ENCODE measurements at places on chromosomes 7 and 10. TPM values are rescaled to one million over a fixed set of nuclear protein-coding genes. Genes with fewer than 3 reads are reported as not detected.

DNA sequence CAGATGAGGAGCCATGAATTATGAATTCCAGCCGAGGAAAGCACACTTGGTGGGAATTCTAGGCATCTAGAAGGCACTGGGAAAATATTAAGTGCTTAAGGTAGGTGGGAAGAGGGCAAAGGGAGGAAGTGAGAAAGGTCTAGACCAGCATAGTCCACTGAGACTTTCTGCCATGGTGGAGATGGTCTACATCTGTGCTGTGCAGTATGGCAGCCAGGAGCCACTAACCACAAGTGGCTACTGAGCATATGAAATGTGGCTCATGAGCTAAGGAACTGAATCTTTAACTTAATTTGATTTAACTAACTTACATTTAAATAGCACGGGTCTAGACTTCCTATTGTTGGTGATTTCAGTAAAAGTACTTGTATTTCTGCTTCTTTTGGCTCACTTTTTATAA lies 82.5 kb upstream of the SEM1 start:
- H3K4me3 ChIP-seq, result no peak overlapping the region
- no peaks in the 10 kb centered on the region for H3K36me3 ChIP-seq
- peaks cover 6% of the 10 kb centered on the region for H3K27me3 ChIP-seq
- no peak overlapping the region for H3K27ac ChIP-seq
- H3K4me1 ChIP-seq, result no peaks in the 10 kb centered on the region
- no peak for DNase-seq

DNA sequence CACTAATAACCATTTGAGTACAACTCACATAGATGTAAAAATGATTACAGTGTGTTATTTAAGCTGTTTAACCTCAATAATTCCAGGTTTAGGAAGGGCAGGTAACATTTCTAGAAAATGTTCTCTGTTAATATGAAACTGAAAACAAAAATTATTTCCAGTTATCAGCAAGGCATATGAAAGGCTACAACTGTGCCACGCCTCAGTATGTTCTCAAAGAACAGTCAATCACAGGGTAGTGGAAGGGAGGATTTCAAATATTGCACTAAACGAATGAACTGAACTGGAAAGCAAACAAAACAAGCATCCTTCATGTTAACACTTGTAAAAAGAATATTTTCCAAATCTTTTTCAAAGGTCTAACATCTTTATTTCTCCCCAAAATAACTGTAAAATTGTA lies 31.3 kb downstream of the ARHGAP19 start:
- H3K36me3 ChIP-seq, result peaks cover 23% of the 10 kb centered on the region
- H3K4me3 ChIP-seq, result no peak overlapping the region
- H3K27me3 ChIP-seq, result no peaks in the 10 kb centered on the region
- no peak overlapping the region for H3K27ac ChIP-seq
- DNase-seq, result no peak

GAD2 gene
- total RNA-seq, result not detected

ZCCHC24 gene
- total RNA-seq, result 0.59 TPM

HSPB1 gene
- total RNA-seq, result 78.4 TPM

SPOCK2 gene
- total RNA-seq, result 139 TPM

- H3K4me1 ChIP-seq, result peaks cover 10% of the 10 kb centered on the region
- no peak for DNase-seq
- no peak overlapping the region for H3K27ac ChIP-seq
Measured at GRCh38 chr10:99996671-99997648, 12.8 kb downstream of the DNMBP start.

DNA sequence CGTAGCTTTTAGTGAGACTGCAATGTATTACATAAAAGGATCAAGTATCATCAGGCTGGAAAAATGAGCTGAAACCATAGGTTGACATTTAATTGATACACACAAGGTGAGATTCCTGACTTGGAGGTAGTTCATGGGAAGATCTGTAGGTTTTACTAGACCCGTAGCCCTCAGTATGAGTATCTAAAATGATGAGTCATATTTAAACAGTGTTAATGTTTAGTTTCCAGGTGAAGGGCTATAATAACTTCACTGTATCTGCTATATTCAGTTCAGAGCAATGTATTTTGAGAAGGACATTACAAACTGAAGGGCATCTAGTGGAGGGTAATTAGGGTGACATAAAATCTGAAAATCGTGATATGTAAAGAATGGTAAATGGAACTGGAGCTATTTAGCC lies 35.0 kb downstream of the ENTPD1 start:
- DNase-seq, result no peak
- H3K27ac ChIP-seq, result peak overlapping the region; percentile 84
- no peaks in the 10 kb centered on the region for H3K27me3 ChIP-seq
- peaks cover 17% of the 10 kb centered on the region for H3K36me3 ChIP-seq
- H3K4me3 ChIP-seq, result peak overlapping the region; percentile 47

DGKI gene
- total RNA-seq, result 30.2 TPM

- H3K27ac ChIP-seq, result no peak overlapping the region
- no peaks in the 10 kb centered on the region for H3K4me1 ChIP-seq
- H3K4me3 ChIP-seq, result no peak overlapping the region
- DNase-seq, result no peak
- peaks cover 13% of the 10 kb centered on the region for H3K27me3 ChIP-seq
- H3K36me3 ChIP-seq, result no peaks in the 10 kb centered on the region
Measured at GRCh38 chr10:113301342-113301984, 251.4 kb upstream of the HABP2 start.

- no peak for DNase-seq
- no peaks in the 10 kb centered on the region for H3K36me3 ChIP-seq
- no peak overlapping the region for H3K4me3 ChIP-seq
- peaks cover 16% of the 10 kb centered on the region for H3K4me1 ChIP-seq
- no peak overlapping the region for H3K27ac ChIP-seq
Measured at GRCh38 chr10:86962981-86963310, 4.5 kb downstream of the SNCG start.

ZNF488 gene
- total RNA-seq, result not detected

GRCh38 chr7:30028749-30029635 lies 780 bp downstream of the PLEKHA8 start:
- H3K27ac ChIP-seq, result peak overlapping the region; percentile 60
- H3K4me1 ChIP-seq, result peaks cover 32% of the 10 kb centered on the region
- no peak overlapping the region for H3K4me3 ChIP-seq
- peaks cover 3% of the 10 kb centered on the region for H3K36me3 ChIP-seq

PRLHR gene
- not detected for total RNA-seq

Data from activated T-helper 1 cell treated with anti-CD3 and anti-CD28 coated beads, Interleukin-12 subunit alpha, Interleukin-12 subunit beta, Interleukin-2, Interleukin-4 antibody, amounts not matched to agents 30 ng/mL and 10 ng/mL and 1 ng/mL, durations not matched to agents 14 hours and 24 hours and 36 hours (primary cell).